ENCODE measurements at places on chromosomes 11 and 22.

- no peak for DNase-seq
These were observed at the start of gene KCNJ11 for GRCh38 chr11:17388609-17389210. Gene KCNJ11, minus strand, starts transcription at chr11:17388659. Its CDS starts 568 bp downstream, at chr11:17388091.

DNA sequence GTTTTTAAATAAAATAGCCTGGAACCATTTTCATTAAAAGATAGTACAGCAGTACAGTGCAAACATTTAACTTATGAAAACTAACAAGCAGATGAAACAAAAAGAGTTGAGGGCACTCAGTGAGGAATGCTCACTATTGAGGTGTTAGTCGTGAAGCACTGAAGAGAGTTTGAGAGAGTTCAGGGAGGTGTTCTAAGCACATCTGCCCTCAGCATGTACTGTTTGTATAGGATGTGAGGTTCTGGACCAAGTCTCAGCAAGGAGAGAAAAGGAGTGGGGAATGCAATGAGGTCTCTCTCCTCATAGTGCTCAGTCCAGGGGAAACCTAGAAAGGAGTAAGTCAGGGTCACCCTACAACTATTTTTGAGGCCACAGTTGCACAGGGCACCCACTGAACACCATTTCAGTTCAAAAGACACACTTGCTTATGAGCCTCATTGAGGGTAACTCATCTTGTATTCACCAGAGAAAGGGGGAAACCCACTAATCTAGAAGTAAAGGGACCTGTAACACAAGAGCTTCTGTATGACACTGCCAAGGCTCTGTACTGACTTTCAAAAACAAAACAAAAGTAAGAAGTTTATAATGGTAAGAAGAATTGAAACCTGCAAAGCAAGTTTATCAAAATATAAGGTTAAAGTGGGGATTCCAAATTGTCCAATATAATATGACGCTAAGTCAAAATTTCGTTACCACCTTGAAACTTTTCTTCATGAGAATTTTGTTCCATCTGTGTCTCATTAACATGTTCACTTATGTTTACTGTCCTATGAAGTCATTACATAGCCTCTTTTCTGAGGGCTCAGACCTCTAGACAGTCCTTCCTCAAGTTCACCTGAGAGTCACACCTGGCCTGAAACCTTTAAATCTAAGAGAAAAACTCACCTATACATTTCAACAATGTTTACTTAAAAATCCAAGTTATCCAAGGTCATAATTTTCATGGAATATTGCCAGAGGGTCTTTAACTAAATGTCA, 275.3 kb downstream of the ETS1 start:
- DNase-seq: no peak

- DNase-seq: no peak
These were observed 30.3 kb upstream of the NAP1L4 start for GRCh38 chr11:3022300-3022967.

DNA sequence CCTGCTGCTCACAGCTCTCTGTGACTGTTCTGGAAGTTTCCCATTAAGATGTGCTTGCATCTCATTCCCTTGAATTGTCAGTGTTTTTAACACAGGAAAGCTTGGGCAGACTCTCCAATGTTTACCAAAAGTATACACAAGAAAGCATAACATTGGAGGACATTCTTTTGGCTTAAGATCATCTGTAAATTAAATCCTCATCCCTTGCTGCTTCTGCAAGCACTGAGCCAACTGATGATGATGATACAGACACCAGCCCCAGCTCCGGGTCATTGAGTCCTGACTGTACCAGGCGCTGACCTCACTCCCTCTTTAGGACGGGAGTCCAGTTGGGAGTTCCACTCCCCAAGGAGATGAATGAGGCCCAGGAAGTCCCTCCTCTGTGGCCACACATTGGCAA, 23.8 kb downstream of the CD82 start:
- DNase-seq: no peak

- no peak for DNase-seq
These were observed 97.2 kb downstream of the SERGEF start for GRCh38 chr11:17915500-17916143.

DNA sequence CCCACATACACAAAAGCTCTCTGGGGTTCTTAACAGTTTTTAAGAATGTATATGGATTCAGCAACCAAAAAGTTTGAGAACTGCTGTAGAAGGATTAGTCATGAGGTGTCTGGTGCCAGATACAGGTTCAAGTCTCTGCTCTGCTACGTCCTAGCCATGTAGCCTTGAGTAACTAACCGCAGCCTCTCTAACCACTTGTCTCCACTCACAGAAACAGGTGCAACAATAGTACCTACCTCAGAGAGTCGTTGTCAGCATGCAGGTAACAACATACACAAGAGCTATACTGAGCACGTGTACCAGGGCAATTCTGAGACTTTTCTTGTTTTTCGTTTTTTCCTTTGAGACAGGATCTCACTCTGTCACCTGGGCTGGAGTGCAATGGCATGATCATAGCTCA, 26.9 kb downstream of the CBX7 start:
- no peak for DNase-seq

GRCh38 chr22:35510481-35510934, 30.1 kb upstream of the RASD2 start:
- no peak for DNase-seq

DNA sequence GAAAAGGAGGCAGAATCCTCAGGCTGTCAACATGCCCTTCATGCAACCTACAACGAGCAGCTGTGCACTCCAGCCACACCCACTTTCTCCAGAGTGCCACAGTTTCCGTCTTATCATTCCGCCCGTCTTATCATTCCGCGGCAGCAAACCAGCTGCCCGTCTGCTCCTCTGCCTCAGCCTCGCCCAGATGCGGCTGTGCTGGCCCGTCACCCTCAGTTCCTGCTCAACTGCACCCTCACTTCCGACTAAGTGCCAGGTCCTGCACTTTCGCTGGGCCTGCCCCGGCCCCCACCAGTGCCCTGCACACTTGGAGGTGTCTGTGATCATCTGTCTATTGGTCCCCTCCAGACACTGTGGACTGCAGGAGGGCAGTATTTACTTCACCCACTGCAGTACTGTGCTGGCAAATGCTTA, 43.7 kb downstream of the MICAL3 start:
- DNase-seq: no peak

DNA sequence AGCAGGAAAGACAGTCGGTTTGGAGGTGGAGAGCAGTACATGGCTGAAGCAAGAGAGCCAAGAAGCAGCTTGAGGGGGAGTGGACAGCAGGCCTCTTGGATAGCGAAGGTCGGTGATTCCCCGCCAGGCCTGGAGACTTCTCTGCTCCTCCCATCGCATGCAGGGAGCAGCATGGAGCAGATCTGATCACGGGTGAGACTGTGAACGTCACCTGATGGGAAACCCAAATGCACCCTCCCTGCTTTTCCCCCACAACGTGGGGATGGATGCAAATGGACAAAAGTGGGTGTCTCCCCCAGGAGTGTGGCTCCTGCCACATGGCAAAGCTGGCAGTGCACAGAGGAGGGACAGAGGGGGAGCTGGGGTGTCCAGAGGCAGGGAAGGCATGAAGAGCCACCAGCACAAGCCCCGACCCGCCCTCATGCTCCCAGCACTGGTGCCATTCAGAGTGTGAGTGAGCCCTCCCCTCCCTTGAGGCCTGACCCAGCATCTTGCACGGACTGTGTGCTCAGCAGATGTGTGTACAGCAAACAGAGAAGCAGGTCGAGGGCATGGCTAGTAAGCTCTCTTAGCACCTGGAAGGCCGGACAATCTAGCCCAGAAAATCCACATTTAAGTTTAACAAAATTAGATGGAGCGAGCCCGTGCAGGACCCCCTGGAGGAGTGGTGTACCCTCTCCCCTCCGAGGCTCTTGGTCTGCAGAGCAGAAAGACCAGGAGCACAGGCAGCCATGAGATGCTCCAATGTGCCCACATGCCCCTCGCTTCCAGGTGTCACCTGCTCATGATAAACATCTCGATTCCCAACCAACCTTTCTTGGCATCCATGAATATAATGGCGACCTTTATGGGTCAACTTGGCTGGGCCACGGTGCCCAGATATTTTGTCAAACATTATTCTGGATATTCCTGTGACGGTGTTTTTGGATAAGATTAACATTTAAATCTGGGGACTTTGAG, 661.7 kb downstream of the TBC1D22A start:
- DNase-seq: no peak

GRCh38 chr11:116078101-116078591, 573.9 kb upstream of the CADM1 start:
- no peak for DNase-seq

GRCh38 chr11:95291946-95292345, 60.9 kb upstream of the SESN3 start:
- no peak for DNase-seq

DNA sequence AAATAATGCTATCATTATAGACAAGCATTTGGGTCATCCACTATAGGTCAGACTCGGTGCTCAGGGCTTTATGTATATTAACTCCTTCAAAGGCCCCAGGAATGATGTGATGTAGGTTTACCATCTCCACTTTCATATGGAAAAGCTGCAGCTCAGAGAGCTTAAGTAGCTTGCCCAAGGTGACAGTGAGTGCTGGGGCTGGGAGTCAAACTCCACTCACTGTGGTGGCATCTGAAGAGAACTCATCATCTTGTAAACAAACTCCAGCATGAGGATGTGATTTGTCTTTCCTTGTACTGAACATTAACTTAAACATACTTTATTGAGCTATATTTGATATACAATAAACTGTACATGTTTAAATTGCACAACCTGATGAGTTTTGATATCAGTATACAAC, 25.4 kb downstream of the TENM4 start:
- DNase-seq: no peak

DNA sequence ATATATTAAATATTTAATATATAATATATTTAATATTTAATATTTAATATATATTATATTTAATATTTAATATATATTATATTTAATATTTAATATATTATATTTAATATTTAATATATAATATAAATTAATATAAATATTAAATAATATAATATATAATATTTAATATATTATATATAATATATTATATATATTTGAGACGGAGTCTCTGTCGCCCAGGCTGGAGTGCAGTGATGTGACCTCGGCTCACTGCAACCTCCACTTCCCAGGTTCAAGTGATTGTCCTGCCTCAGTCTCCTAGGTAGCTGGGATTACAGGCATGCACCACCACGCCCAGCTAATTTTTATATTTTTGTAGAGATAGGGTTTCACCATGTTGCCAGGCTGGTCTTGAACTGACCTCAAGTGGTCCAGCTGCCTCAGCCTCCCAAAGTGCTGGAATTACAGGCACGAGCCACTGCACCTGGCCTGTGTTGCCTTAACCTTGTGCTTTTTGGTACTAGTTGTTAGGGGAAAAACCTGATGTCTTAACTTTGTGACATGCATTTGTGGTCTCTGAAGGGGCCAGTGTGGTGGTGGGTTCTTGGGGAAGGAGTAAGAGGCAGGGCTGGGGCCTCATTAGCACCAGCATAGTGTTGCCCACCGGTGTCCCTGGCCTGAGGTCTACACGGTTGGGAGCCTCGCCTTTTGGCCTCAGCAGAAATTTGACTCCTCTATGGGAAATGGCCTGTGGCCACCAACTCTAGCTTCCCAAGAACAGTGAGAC, 16.6 kb downstream of the SEC14L3 start:
- no peak for DNase-seq

- no peak for DNase-seq
These were observed 14.2 kb downstream of the TSPAN18 start for GRCh38 chr11:44740967-44741366.

DNA sequence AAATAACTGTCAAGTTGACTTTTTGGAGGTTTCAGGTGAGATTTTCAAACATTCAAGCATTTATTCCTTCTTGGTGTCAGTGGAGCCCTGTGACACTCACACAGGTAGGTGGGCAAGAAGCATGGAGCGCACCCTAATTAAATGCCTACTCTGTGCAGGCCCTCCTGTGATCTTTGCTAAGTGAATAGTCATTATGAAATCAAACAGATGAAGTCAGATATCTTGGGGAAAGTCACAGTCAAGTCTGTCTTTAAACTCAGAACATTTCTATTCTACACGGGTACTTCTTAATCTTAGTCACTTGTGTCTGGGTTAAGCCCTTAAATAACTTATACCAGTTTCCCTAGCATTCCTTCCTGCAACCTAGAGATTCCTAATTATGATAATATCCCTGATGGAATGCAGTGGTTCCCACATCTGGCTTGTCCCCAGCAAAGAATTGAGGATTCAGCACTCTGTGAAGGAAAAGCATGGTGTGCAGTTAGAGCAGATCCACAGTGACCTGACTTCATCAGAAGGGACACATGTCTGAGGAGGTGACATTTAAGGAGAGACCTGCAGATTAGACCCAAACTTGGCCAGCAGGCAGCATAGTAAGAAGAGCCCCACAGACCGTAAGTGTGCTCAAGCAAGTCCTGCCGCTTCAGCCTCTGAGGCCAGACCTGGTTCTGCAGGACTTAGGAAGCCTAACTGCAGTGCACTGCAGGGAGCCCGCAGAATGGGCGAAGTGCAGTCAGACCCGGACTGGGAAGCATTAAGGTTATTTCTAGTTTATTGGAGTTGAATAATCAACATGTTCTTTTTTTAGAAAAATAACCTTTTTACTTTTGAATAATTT, 85.3 kb upstream of the GAL start:
- no peak for DNase-seq

- DNase-seq: no peak
These were observed 179.2 kb downstream of the DBX1 start for GRCh38 chr11:19980957-19981669.

DNA sequence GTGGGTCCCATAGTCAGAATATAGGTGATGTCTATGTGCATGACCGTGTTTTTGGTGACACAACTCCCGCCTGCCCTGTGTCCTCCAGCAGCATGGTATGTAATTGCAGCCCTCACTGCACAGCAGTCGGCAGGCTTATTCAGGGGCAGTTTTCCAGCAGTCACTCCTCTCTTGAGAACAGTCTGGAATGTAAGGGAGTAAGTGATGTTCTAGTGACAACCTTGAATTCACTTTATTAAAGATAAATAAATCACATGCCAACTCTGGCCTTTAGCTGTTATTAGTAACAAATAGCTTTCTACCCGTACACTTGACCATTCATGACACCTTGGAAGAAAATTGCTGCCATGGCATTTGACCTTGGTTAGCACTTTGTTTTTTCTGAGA, 27.9 kb downstream of the ZNRF3 start:
- DNase-seq: no peak

DNA sequence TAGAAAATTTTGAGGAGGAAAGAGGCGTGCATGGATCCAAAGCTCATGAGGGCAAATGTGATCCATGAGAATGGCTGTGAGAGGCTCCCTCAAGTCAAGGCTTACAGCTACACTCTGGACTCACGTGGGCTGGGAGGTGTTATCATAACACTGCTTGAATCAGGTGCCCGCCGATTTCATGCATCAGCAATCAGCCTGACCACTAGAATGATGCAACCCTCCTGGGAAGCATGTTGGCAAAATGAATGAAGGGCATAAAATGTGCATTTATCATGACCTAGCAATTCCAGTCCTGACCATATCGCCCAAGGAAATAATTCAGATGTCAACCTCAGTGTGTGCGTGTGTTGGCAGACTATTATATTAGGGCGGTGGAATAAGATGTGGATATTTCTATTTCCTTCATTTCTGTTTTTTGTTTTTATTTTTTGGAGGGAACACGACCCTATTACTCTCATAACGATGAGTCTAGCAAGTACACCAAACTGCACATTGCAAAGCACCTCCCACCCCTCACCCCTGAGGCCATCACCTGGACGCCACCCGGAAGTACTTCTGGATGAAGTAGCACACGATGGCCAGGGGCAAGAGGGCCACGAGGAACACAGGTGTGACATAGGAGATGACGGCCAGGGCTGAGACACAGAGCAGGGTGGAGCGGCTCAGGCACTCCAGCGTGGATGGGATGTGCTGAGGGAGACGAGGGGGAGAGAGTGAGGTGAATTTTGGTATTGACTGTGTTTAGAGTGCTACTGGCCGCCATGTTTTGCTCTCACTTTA, 15.7 kb upstream of the KCNJ11 start:
- DNase-seq: no peak

- DNase-seq: no peak
These were observed 171.7 kb downstream of the INSC start for GRCh38 chr11:15286465-15286864.

GRCh38 chr11:93662175-93662570, 691 bp downstream of the CEP295 start:
- DNase-seq: no peak
